Brain (organoid and tissue), 16 donors: ENCODE measurements at places on chromosomes 3 and 15.

GRCh38 chr15:48974882-48975281 is 11.2 kb upstream of the SHC4 start:
- peak; percentile 34 for DNase-seq

DNA sequence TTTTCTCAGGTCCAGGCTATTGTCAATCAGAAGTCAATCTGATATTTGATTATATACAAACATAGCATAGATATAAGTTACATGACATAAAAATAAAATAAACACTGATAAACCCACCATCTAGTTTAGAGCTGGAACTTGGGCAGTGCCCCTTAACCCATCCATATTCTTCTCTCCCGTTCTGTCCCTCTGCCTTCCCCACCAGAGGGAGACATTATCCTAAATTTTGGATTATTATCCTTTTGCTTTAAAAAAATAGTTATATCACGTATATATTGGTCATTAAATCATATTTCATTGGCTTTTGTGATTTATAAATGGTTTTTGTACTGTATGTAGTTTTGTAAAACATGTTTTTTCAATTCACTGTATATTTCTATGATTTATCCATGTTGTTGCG is 107.9 kb downstream of the GMPS start:
- no peak for DNase-seq

GRCh38 chr15:43800286-43801141 is at the start of gene HYPK:
Gene HYPK, plus strand, starts transcription at chr15:43800599. Its CDS starts 24 bp downstream, at chr15:43800623.
- DNase-seq, result peak; percentile 95

DNA sequence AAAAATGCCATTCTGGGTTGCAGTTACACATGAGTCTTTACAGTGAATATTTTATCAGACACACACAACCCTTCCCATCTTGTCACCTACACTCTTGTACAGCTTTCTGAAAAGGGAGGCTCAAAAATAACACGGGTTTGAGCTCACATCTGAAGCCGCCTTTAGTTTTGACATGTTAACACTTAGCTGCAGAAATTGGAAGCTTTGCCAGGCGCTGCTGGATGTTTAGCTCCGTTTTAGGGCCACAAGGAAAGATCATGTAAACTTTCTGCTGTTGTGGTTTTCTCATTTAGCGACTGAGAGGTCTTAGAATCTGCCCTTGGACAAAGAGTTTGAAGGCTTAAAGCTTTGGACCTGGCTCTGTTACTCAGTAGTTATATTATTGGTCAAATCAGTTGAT is 120.1 kb downstream of the OXNAD1 start:
- DNase-seq, result no peak

DNA sequence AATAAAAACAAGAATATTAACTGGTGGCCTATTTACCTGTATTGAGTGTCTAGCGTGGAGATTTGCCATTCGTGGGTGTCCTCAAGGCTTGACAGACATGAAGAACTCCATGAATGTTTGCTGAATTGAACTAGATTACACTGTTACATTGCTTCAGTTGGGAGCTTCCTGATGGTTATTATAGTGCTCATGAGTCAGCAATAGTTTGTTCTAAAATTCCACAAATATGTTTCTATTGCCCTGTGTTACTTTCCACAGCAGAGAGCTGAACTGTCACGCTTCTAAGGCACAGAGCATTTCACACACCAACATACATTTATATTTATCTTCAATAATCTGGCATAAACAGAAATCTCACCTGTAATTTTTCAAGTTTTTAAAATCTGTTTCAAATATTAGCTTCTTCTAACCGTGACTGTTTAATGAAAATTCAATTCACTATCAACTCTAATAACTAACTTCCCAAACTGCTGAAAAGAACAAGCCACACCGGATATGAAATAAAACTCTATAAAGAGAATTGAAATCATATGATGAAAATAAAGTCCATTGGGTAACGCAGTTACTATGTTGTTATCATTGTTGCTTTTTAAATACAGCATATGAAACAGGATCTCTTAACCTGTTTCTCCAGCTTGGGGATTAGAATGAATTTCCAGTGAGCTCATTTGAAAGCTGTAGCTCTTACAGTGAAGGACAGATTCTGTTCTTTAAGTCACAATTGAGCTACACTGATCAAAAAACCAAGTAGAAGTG is 61.2 kb upstream of the MCF2L2 start:
- no peak for DNase-seq

DNA sequence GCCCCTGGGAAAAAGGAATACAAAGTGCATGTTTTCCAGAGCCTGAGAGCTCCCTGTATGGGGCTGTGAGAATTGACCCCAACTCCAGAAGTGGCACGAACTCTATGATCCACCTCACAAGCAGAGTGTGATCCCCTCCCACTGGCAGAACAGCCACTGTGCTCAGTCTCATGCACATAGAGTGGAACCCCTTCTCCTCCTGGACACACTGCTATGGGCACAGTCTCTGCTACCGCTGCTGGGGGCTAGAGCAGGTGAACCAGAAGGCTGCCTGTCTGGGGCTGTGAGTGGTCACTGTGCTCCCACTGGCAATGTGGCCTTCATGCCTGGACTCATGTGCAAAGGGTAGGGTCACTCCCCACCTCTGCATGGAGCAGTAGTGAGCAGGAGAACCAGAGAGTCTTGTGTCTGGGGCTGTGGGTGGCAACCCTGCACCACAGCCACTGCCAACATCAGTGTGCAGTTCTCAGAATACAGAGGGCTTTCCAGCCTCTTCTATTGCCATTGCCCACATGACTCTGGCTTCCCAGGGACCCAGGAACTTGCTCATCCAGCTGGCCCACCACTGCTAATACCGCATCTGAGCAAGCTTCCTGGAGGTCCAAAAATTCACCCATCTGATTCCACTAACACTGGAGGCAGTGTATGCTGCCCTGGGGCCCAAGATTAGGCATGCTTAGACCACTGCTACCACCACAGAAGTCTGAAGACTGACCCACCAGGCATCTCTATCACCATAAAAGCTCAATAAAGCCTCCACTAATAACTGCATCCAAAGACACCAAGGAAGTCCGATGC is 343.7 kb upstream of the SOX14 start:
- no peak for DNase-seq
